ENCODE measurements at places on chromosomes 2 and 18.

DNA sequence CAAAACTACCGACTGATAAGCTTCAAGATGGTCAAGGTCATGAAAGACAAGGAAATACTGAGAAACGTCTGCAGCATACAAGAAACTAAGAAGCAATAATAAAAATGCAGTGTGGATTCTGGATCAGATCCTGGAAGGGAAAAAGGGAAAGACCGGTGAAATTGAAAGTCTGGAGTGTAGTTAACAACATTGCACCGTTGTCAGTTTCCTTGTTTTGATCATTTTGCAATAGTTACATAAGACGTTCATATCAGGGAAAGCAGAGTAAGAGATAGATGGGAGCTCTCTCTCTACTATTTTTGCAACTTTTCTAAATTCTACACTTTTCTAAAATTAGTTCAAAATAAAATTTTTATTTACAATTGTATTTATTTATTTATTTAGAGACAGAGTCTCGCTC, 15.0 kb upstream of the ZNF407 start:
- no peak for DNase-seq

GRCh38 chr2:235511187-235511661, 17.4 kb downstream of the AGAP1 start:
- no peak for DNase-seq

DNA sequence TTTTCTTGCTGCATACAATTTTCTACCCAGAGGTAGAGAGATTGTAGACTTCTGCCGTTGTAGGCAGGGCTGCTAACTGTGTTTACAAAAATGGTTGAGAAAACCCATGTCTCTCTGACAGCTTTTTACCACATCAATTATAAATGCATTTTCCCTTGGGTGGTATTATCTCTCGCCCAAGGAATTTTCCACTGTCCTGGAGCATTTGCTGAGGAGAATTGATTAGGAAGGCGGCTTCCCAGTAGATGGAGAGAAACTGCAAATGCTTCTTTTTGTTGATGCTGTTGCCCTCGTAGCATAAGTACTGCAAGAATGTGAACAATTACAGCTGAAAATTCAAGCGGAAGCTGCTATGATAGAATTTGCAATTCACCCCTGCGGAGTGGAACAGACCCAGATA, 1007.7 kb upstream of the KLHL29 start:
- no peak for DNase-seq

GRCh38 chr2:218294430-218295022, 2.2 kb upstream of the TMBIM1 start:
- no peak for DNase-seq

DNA sequence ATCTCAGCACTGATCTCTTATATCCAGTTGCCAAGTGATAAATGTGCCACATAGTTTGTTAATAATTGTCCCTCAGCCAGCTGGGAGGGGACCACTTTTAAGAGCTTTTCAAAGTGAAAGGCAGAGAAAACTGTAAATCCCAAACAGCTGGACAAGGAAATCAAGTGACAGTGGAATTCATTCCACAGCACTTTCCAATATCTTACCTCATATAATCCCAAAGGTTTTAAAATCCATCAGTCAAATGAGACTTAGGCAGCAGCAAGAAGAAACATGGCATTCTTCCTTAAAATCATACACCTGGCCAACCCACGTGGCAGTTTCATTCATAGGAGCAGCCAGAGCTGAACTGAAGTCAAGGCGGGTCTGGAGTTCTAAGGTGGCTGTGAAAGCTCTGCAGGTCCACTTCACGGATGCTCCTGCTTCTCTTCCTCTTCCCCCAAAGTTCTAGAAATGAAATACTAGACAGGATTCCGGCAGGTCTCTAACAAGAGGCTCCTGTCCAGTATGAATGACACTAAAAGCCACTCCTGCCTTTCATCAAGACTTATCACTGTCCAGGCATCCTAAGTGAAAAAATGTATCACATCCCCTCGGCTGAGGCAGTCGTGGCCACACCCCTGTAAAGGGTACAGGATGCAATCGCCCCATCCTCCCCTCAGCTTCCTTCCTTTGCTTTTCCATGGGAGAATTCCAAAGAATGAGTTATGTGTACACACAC, 190.4 kb upstream of the STK17B start:
- no peak for DNase-seq

GRCh38 chr2:218332920-218333645, 23.6 kb upstream of the CATIP start:
- DNase-seq = no peak

DNA sequence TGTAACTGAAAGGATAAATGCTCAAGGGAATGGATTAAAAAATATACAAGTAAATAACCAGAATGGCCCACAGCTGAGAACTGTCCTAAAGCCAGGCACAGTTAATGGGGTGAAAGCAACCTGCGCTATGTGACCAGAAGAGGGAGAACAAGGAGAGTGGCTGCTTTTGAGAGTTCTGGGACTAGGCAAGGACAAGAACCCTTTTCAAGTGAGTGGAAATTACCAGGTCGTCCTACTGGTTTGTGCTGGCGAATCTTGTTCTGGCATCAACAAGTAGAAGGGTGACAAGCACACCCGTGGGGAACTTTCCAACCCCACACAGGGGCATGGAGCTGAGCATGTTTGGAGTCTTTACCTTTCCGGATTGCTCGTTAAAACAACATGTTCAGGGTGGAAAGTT, 82.8 kb downstream of the TMEM17 start:
- DNase-seq = no peak

DNA sequence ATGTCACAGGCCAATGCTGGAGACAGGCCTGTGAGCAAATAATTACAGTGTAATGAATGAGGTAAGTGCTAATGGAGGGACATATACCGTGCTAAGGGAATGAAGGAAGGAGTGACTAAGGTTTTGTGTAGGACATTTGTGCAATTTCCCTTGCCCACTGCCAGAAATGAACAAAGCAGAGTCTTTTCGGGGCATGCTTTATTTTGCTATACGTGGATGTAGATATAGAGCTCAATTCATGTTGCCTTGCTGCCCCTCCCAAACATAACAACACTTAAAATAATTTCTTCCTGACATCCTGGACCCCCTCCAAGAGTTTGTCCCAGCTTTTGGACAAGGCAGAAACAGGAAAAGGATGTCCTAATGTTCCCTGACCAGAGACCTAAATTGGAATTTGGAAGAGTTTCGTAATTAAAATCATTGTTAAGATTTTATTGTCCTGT, 23.7 kb upstream of the CD28 start:
- DNase-seq = no peak

GRCh38 chr2:242040303-242040655, 170.8 kb downstream of the RTP5 start:
- no peak for DNase-seq

- no peak for DNase-seq
Observed at GRCh38 chr2:24022975-24023575, 13.2 kb downstream of the MFSD2B start.

GRCh38 chr2:45851576-45852304, 200.3 kb downstream of the PRKCE start:
- no peak for DNase-seq

GRCh38 chr2:120525056-120526046, 179.4 kb downstream of the INHBB start:
- no peak for DNase-seq

GRCh38 chr2:235025800-235026536, 74.2 kb downstream of the SH3BP4 start:
- DNase-seq = no peak

GRCh38 chr2:217552081-217552480, 450.7 kb downstream of the TNS1 start:
- DNase-seq = no peak

DNA sequence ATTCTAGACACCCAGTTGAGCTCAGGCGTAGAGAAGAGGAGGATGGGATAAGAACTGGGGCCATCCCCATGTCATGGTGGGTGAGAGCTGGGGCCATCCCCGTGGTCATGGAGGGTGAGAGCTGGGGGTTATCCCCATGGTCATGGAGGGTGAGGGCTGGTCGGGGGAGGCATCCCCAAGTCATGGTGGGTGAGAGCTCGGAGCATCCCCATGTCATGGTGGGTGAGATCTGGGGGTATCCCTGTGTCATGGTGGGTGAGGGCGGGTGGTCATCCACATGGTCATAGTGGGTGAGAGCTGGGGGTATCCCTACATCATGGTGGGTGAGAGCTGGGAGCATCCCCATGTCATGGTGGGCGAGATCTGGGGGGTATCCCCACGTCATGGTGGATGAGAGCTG, 52.5 kb downstream of the IL1RL2 start:
- DNase-seq = no peak

GRCh38 chr2:72803626-72804320, 22.1 kb downstream of the EXOC6B start:
- no peak for DNase-seq

GRCh38 chr18:32848826-32849225, 76.0 kb upstream of the KLHL14 start:
- DNase-seq = no peak

All from effector CD4-positive, alpha-beta T cell (primary cell).